Keratinocyte (primary cell): ENCODE measurements at places on chromosomes 1 and 21.

DNA sequence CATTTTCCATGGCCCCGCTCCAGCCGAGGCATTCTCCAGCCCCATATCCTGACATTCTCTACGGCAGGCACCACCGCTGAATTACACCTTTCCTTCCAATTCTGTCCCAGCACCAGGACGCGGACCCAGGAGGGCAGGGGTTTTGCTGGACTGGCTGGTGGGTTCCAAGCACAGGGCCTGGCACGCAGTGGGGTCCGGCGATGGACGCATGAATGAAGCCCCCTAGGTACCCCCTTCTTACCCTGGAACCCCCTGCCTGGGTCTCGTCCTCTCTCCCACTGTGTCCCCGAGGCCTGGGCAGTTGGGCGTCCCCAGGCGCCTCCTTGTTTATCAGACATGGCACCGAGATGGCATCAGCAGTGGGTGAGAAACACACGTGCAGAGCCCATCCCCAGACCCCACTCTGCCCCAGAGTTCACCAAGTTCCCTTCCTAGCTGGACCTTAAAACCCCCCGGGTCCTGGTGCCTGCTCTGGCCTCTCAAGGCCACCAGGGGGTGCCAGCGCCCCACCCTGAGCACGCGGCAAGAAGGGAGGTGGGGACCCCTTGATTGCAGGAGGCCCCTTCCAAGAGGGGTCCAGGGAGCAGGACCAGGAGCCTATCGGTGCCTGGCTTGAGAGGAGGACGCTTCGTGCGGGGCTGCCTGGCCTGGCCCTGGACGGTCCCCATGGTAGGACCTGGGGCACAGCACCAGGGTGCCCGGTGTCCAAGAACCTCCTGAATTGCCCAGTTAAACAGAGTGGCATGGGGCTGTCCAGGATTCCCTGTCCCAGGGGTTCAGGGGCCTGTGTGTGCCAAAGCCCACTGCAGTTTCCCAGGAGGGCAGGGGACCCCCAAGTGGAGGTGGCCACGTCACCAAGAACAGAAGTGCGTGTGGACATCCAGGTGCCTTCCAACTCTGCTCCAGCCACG is 46.1 kb downstream of the MEGF6 start:
- no peak for DNase-seq

DNA sequence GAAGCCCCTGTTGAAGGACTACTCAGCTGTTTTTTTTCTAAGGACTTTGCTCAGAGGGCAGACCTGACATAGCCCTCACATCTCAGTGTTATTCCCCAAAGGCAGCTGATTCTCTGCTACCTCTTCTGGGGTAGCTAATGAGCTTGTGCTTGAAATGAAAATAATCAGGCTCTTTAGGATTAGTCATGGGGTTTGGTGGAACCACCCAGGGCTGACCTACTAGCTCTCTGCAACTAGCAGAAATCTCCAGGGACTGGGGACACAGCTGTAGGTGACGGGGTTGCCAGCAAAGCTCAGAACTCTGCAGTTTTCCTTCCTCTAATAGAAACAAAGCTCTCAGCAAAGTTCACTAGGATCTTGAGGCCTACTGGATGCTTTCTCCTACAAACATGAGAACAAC is 106.4 kb upstream of the BCL9 start:
- DNase-seq: no peak

DNA sequence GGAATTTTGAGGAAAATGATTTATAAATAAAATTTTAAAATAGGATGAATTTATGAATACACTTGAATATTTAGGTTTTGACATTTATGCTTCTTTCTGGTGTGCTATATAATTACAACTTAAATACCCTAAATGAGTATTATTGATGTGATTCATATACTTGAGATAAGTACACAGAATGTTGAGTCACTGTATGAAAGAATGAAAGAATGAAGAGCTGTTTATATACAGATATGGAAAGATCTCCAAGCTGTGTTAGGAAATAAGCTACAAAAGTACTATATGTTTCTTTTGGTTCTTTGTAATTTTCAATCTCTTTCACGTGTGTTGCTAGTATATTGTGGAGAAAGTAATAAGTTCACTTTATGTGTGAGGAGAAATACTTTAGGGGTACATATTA is 147.2 kb downstream of the RASAL2 start:
- DNase-seq: peak; percentile 21

DNA sequence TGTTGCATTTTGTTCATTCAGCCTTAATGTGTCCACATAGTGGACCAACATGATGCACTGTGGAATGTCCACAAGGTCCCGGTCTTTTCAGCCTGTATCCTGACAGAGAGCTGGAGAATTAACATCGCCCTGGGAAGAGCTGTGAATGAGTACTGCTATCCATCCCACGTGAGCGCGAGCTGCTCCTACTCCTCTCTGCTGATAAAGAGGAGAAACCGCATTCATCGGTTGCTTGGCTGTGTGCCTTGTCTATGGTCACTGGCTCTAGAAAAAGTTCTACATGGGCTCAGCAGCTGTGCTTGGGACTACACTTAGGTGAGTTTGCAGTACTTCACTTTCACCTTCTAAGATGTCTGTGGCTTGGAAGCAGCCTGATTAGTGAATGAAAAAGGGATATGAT is 31.1 kb upstream of the IGSF5 start:
- DNase-seq: no peak

GRCh38 chr1:61280452-61280851 is 198.1 kb downstream of the NFIA start:
- no peak for DNase-seq

GRCh38 chr1:207579436-207579799 is 65.5 kb upstream of the CR1L start:
- DNase-seq: no peak

DNA sequence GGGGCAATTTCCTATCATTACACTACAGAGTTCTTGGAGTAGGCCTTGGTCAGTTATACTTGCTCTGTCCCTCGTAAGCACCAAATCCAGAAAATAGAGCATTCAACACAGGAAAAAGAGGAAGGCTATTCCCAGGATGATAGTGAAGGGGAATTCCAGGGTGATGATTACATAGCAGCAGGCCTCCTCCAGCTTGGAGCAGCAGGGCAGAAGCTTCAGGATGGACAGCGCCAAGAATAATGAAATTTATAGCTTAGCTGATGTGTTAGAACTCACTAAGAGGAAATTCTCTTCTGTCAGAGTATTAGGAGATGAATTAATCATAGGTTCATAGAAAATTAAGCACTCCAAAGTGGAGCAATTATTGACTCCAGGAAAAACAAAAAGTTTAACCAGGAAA is 10.8 kb upstream of the SMAP2 start:
- DNase-seq: no peak

- DNase-seq: no peak
These were observed 13.7 kb downstream of the CD84 start for GRCh38 chr1:160565564-160565963.

DNA sequence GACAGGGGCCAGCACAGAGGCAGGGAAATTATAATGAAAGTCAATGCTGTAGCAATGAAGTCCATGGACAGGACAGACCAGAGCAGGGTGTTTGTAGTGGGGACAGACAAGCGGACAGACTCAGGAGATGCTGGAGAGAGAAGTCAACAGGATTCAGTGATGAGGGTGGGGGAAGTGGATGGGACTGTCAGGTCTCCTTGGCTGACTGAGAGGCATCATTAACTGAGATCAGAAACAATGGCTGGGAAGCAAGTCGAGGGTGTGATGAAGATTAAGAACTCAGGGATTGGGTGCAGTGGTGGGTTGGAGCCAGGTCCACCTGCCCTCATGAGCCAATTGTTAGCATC is 25.5 kb downstream of the CD58 start:
- DNase-seq: no peak
